ENCODE measurements at places on chromosomes 6 and 20. TPM values are rescaled to one million over a fixed set of nuclear protein-coding genes. Genes with fewer than 3 reads are reported as not detected.

The C6orf62 gene
- 135 TPM for total RNA-seq

The SERINC3 gene
- total RNA-seq = 60.5 TPM

The CST4 gene
- not detected for total RNA-seq

The SGK2 gene
- total RNA-seq = 0.73 TPM

The OLIG3 gene
- not detected for total RNA-seq

The C6orf15 gene
- not detected for total RNA-seq

The MMP24 gene
- 0.15 TPM for total RNA-seq

The GHRH gene
- not detected for total RNA-seq

The HLA-DRA gene
- total RNA-seq = 47.9 TPM

The DSP gene
- 0.95 TPM for total RNA-seq

The MYCT1 gene
- 0.44 TPM for total RNA-seq

The IRAK1BP1 gene
- 2.1 TPM for total RNA-seq

The FAM184A gene
- total RNA-seq = 6.4 TPM

The JARID2 gene
- 21.6 TPM for total RNA-seq

The BTBD9 gene
- 38.1 TPM for total RNA-seq

The C6orf163 gene
- 4.5 TPM for total RNA-seq

The OPN5 gene
- not detected for total RNA-seq

The GSTA5 gene
- not detected for total RNA-seq

The RIMS1 gene
- not detected for total RNA-seq

The ENPP1 gene
- total RNA-seq = 0.47 TPM

The ID4 gene
- not detected for total RNA-seq

The SLC4A11 gene
- 0.43 TPM for total RNA-seq

The UBE3D gene
- total RNA-seq = 6.7 TPM

The DNAH8 gene
- total RNA-seq = 0.12 TPM

All from T-cell (primary cell).